ENCODE measurements at places on chromosomes 12 and 14.

DNA sequence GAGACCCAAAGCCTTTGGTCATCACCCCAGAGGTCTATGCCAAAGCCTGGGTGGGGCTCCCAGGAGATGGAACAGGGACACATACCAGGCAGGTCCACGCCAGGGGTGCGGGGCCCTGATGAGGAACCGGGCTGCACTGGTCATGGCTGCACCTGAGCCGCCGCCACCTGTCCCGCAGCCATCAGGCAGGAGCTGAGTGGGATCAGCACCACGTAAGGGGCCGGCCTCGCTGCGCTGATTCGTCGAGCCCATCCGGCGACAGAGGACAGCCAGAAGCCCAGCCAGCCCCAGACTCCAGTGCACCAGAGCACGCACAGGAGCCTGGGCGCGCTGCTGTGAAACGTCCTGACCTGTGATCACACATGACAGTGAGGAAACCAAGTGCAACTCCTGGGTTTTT, 15.9 kb downstream of the DEGS2 start:
- DNase-seq = no peak

DNA sequence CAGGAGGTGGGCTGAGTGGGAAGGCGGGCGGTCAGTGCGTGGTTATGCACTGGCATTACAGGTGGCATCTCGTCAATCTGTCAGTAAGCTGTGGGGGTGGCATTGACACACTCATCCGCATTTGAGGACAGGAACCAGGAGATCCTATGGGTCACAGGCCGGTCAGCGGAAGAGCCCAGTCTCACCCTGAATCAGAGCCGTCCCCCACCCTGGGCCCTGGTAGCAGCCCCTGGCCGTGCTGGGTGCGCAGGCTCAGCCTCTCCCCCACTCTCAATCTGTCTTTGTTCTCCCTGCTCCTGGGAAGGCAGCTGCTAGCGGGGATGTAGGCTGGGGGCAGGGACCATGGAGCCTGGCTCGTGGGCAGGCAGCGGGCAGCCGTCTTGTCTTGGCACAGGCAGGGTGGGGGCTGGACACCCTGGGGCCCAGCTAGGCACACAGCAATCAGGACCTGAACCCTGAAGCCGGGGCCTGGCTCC, 5.1 kb downstream of the INF2 start:
- no peak for DNase-seq

DNA sequence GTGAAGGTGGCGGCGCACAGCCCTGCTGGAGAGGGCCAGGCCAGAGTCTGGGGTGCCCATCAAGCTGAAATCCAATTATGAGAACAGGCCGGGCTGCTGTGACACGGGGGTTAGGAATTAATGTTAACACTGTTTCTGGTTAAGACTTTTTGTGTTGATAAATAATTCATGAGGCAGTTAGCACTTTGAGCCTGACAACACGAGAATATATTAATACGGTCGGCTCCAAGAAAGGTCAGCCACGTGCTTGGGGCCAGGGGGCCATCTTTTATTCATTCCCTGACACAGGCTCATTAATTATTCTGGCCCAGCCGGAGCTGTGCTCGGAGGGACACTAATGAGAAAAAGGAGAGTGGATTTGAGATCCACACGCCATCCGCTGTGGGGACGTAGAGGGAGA, 45.1 kb downstream of the FBRSL1 start:
- no peak for DNase-seq

DNA sequence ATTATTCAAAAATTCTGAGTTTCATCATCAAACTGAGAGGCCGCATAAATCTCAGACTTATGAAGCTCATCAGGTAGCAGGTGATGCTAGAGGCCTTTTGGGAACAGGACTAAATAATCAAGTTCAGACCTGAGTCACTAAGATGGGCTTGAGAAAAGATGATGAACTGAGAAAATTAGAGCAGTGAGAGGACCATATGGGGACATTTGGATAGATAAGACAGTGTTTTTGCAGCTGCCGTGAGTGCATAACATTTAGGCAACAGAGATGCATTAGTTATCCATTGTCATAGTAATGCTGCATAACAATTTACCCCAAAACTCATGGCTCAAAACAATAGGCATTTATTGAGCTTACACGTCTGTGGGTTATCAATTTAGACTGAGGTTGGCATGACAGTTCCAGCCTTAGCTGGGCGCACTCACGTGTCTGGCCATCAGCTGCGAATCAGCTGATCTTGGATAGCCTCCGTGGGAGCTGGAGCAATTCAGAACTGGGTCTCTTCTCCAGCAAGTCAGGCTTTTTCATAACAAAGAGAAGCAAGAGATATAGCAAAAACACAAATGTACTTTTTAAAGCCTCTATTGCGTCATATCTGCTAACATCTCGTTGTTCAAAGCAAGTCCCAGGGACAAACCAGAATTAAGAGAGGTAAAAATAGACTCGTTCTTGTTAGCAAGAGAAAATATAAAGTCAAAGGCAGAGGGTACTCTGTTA, 72.8 kb downstream of the CAPZA3 start:
- DNase-seq = no peak

DNA sequence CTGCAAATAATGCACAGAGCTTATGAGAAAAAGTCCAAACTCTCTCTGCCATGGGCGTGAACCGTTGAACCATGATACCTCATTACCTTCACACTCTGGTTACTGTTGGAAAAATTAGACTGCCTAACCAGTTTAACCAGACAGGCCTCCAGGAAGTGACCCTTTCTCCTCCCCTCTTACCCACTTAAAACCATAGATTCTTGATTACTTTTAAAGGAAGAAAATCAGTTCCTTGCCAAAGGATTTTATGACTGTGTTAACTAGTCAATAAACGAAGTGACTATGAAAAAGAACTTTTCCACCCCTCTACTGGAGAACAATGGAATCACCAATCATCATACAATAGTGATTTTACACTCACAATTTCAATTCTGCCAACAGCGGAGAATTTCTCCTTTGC, 254.0 kb upstream of the ATP2B1 start:
- no peak for DNase-seq

Measured in DND-41 (cell line).